ENCODE measurements at places on chromosomes 3 and 15.

DNA sequence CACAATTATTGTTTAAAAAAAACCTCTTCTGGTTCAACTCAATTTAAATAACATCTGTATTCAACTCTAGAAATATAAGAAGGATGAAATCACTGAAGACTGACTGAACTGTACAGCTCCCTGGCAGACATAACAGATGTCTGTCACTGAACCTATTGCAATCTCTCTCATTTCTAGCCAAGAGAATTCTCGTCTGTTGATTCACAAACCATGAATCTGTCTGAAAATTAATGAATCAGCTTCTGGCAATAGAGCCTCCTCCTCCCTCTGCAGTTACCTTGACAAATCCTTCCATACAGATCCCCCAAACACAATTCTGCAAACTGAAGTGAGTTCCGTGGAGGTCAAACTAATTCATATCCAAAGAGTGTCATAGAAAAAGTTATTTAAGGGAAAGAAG lies 561.4 kb downstream of the PYDC2 start:
- DNase-seq: no peak

GRCh38 chr3:97235179-97235578 lies 420.8 kb downstream of the EPHA6 start:
- no peak for DNase-seq

- no peak for DNase-seq
These were observed 133.0 kb upstream of the THBS1 start for GRCh38 chr15:39447881-39448280.

- DNase-seq: no peak
These were observed 276.7 kb upstream of the CCDC54 start for GRCh38 chr3:107100573-107100972.

DNA sequence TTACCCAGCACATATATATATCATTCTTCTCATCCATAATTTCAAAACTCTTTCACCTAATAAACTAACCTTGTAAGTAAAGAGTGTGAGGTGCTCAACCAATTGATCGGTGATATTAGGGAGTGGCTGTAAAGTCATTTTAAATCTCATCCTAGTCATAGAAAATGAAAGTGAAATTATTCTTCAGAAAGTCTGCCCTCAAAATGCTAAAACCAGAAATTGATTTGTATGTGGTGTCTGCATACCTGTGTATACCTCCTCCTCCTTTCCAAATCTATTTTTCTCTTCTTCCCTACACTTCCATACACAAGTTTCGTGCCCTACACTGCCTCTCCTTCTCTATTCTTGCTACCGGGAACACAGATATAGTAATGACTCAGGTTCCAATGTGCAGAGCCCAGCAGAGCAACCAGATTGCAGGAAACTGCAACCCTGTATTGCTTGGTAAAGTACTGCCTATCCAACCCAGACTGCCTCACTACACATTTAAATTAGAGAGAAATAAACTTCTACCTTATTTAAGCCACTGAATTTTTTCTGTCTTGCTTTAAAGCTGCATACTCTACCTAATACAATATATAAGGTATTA lies 7.4 kb upstream of the TBC1D5 start:
- no peak for DNase-seq

GRCh38 chr3:32321095-32321790 lies 70.4 kb upstream of the CMTM7 start:
- DNase-seq: no peak

DNA sequence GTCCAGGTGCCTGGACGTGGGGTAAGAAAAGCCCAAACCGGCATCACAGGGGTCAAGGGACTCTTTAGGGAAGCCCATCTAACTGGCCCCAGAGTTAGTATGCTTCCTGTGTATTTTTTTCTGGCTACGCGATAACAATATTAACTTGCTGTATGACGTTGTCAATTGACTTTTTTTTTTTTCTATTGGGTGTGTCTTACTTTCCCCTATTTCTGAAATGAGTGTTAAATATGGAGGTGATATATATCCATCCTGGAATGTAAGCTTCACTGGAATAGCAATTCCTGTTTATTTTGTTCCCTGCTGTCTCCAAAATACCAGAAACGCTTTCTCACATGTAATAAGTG lies 598 bp upstream of the GMNC start:
- no peak for DNase-seq

All from central memory CD8-positive, alpha-beta T cell (primary cell).